ENCODE measurements at places on chromosomes 6 and 20. TPM values are rescaled to one million over a fixed set of nuclear protein-coding genes. Genes with fewer than 3 reads are reported as not detected.

NKAIN4 gene
- total RNA-seq = 3.7 TPM

PRND gene
- total RNA-seq = 27.4 TPM

- DNase-seq = no peak
Measured at GRCh38 chr20:40361916-40362315, 327.1 kb downstream of the MAFB start.

ISM1 gene
- 11.2 TPM for total RNA-seq

DNA sequence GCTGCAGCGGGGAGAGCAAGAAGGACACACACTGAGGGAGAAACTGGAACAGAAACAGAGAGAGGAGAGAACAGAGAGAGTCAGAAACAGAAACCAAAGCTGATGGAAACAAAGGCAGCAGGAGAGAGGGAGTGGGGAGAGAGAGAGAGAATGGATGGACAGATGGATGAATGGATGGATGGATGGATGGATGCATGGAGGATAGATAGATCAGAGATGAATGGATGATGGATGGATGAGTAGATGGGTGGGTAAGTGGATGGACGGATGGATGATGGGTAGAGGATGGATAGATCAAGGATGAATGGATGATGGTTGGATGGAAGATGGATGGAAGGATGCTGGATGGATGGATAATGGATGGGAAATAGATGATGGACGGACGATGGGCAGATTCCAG, 35.0 kb upstream of the PHACTR3 start:
- DNase-seq = no peak

DNA sequence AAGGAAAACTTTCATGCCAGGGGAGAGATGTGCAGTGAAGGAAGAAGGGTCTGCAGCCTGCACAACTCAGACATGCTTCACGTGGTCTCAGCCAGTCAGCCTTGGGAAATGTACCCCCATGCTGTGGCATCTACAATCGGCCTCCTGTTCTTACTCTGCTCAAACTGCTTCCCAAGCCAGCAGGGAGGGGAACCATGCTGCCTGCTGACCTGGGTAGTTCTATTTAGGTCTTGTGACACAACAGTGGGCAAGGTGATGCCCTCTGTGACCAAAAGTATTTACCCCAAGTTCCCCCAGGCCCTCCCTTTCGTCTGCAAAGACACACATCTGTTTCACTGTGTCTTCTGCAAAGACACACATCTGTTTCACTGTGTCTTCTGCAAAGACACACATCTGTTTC, 106.9 kb downstream of the SLC23A2 start:
- DNase-seq = no peak

- no peak for DNase-seq
Measured at GRCh38 chr6:158756977-158757752, 62.0 kb downstream of the EZR start.

- no peak for DNase-seq
Measured at GRCh38 chr6:5490501-5491069, 229.3 kb downstream of the FARS2 start.

PRRT1 gene
- 0.20 TPM for total RNA-seq

DNA sequence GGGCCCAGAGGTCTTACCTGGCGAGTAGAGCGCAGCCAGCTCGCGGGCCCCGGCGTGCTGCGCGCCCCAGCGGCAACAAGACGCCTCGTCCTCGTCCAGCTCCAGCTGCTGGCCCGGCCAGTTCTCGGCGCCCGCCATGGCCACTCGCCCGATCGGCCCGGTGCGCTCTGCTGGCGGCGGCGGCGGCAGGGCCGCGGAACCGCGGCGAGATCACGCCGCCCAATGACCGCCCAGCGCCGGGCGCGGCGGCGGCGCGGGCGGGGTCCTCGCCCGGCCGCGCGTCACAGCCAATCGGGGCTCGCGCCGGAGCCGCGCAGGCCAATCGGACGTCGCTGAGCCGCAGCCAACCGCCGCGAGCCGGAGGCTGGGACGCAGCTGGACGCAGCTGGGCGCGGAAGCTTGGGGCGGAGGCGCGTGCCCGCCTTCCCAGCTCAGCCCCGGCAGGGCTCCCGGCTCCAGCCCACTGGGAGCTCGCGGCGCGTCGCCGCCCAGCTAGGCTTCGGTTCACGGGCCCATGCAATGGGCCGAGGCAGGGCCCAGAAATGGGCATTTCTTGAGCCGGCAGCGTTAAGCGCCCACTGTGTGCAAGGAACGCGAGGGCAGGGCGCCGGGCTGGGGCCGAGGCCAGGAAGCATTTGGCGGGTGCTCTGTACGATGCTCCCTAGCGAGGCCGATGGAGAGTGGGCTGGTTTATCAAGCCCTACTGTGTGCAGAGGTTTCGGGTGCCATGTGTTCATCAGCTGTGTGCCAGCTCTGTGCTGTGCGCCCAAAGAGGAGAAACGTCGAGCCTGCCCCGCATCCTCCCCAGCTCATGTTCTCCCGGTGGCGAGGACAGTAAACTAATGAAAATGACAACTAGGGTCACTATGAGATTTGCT, at the start of gene PEDS1:
TSS of gene PEDS1 (minus strand) at position 224 of the 878 bp plus-strand sequence. CDS start at position 138, 86 bp downstream.
- peak; percentile 81 for DNase-seq

SLC26A8 gene
- 0.20 TPM for total RNA-seq

EYS gene
- total RNA-seq = 0.69 TPM
